ENCODE measurements at places on chromosomes 1 and 21.

GRCh38 chr1:13643017-13643416, 57.0 kb upstream of the PRDM2 start:
- DNase-seq, result no peak

DNA sequence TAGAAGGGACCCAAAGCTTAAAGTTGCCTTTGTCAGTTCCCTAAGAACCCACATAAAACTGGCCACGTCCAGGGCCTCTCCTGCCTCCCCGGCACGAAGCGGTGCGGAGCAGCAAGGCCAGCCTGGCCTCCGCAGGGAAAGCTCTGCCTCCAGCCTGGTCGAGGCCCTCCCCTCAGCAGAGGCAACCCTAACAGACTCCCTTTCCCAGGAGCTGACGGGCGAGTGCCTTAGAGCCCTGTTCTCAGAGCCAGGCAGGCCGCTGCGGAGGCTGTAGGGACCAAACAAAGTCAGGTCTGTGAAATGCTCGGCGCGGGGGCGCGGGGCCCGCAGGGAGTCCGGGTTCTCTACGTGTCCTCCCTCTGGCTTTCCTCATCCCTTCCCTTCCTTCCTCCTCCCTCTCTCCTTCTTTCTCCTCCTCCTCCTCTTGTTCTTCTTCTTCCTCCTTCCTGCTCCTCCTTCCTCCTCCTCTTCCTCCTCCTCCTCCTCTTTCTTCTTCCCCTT, 40.7 kb downstream of the RIPK4 start:
- DNase-seq, result no peak

- no peak for DNase-seq
Observed at GRCh38 chr1:9715536-9716226, 64.2 kb downstream of the PIK3CD start.

- DNase-seq, result no peak
Observed at GRCh38 chr1:158716335-158716734, 4.2 kb downstream of the OR6K3 start.
